ENCODE measurements at places on chromosomes 1 and 21. TPM values are rescaled to one million over a fixed set of nuclear protein-coding genes. Genes with fewer than 3 reads are reported as not detected.
A peak's percentile ranks its signal among the peaks of the same experiment; 100 is the strongest.

Gene OSCP1
- 5.7 TPM for total RNA-seq

Gene USP25
- 103 TPM for total RNA-seq

Gene MMEL1
- not detected for total RNA-seq

Gene KISS1
- total RNA-seq: not detected

Gene LIN28A
- total RNA-seq: not detected

DNA sequence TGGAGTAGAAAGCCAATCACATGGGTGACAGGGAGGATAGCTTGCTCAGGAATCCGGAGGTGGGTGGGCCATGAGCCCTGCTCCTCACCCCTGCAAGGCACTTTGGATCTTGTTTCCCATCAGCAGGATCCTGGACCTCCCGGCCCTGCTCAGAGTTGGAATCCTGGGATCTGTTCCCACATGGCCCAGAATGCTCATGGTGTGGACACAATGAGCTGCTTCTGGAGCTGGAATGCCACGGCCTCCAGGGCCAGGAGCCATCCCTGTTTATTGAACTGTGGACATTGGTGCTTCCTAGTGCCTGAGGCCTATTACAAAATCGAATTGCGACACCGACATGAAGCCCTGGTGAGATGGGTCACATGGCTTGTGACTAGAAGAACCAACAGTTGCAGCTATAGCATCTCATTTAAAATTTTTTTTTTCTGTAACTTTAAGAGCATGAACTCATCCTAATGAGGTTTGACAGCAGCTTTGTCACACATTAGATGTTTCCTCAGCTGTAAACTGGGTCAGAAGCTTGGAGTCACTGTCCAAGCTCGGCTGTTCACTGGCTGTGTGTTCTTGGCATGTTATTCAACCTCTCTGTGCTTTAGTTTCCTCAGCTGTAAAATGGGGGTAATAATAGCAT is 40.4 kb upstream of the GOLT1A start:
- DNase-seq: no peak

DNA sequence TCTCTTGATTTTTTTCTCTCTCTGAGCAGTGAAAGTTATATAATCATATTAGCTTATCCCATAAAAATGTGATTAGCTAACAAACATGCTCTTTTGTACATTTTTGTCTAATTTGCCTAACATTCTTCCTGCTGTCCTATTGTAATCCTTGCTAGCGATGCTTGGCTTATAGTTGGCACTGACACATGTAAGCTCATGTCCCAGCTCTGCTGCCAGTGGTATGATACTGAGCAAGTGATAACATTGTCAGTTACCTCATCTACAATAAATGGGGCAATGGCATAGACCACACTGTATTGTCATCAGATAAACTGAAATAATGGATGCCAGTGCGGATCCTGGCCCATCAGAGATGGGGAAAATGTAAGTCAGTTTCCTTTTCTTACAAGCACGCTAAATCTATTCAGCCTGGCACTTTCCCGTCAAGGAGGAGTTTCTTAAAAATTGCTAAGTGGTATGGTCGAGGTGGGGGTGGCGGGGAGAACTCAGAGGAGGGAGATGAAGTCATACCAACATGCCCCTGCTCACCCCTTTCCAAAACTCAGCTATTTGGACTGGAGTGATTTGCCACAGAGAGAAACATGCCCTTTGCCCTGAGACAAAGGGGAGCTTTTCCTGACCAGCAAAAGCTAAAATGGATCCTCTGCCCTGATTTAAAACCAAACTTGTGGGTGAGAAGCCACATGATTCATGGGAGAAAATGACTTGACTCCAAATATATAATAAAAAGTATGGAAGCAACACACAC is 1.3 kb downstream of the FYB2 start:
- no peak for DNase-seq

DNA sequence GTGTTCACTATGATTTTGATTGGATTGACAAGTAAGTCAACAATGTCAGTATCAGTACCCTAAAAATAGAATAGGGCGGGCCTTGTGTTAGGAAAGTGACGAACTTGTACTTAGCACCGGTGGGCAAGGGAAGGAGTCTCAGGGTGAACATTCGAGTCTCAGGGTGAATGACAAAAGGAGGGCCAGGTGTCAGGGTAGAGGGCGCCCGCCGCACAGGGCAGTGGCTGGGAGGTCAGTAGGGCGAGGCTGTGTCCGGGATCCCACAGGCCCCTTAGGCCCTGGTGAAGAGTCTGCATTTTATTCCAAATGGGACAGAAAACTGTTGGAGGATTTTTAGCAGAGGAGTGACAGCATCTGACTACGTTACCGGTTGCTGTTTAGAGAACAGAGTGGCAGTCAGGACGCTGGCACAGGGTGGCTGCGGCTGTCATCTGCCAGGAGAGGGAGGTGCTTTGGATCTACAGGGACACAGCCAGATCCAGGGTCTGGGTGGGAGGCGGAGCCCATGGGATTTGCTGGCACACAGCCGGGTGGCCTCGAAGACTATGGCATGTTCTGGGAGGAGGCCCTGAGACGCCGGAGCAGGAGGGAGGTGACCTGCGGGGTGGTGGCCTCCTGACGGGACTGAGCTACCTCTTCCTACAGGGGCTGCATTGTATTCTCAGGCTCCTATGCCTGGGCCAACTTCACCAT is 11.0 kb downstream of the AGTRAP start:
- DNase-seq: no peak

- no peak for DNase-seq
Observed at GRCh38 chr1:150256198-150256553, 1.4 kb upstream of the CA14 start.

GRCh38 chr1:210783925-210784324 is 350.0 kb downstream of the KCNH1 start:
- DNase-seq: no peak

- DNase-seq: no peak
Observed at GRCh38 chr1:222794656-222795474, 20.0 kb upstream of the DISP1 start.

- DNase-seq: no peak
Observed at GRCh38 chr1:3192361-3192760, 123.4 kb downstream of the PRDM16 start.

- no peak for DNase-seq
Observed at GRCh38 chr1:41682845-41683625, 198.6 kb upstream of the EDN2 start.

DNA sequence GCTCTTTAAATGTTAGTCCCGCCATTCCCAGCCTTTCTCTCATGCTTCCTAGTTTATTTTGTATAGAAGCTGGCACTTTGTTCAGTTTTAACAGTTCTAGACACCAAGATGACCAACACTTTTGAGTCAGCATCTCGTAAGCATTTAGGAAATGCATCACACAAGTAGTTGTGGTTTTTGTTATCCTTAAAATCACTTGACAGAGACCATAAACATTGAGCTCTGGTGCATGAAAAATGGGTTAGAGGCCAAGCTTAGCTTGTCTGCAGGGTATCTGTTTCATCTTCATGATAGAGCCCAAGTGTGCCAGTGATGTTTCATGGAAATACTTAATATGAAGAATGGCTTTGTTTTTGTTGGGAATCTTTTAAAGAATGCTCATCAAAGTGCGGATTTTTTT is 159.7 kb downstream of the DISP1 start:
- peak; percentile 64 for DNase-seq

DNA sequence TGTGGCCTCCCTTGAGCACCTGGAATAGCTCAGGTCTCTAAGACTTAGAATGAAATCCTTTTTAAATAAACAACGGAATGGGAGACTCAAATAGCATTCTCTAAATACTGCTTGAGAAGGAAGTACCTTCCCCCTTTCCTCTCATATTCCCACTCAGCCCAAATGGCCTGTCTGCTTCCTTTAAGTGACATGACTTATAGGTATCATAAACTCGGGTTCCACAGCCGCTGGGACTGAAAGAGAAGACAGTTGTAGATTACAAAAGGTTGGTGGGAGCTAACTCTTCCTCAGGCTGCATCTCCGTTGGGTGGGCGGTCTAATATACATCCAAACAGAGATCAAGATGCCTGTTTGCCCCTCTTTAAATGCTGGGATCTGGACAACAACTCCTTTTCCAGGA is 1.2 kb upstream of the HMCN1 start:
- no peak for DNase-seq

DNA sequence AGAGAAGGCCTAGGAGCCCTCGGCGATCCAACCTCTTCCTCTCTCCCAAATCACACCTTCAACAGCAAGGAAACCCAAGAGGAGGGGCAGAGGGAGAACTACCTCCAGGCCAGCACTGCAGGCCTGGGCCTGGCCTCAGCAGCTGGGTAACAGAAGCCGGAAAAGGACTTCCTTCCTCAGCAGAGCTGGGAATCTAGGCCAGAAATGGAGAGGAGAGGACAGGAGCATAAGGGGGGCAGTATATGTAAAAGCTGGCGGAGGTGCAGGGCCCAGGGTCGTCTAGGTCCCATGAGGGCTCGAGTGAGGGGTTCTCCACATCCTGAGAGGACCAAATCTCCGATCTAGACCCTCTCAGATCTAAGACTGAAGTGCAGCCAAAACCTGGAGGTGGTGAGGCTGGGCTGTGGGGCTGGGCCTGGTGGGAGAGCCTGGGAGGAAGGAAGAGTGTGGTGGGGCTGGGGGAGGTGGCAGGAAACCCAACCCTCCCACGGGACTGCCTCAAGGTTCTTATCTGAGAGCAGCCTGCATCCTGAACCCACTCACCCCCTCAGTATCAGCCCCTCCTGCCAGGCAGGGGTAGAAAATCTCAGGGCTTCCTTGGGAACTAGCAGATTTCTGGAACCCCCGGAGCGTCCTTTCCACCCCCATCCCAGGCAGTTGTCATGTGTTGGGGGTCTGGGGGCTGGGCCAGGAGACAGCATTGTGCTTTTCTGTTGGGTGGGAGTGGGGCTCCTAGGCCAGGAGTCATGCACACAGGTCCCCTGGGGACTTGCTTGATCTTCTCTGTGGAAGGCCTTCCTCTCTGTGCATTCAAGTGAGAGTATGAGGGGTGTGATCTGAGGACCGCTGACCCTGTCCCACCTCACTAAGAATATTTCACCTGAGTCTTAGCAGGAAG is 33.0 kb downstream of the PIK3C2B start:
- no peak for DNase-seq

DNA sequence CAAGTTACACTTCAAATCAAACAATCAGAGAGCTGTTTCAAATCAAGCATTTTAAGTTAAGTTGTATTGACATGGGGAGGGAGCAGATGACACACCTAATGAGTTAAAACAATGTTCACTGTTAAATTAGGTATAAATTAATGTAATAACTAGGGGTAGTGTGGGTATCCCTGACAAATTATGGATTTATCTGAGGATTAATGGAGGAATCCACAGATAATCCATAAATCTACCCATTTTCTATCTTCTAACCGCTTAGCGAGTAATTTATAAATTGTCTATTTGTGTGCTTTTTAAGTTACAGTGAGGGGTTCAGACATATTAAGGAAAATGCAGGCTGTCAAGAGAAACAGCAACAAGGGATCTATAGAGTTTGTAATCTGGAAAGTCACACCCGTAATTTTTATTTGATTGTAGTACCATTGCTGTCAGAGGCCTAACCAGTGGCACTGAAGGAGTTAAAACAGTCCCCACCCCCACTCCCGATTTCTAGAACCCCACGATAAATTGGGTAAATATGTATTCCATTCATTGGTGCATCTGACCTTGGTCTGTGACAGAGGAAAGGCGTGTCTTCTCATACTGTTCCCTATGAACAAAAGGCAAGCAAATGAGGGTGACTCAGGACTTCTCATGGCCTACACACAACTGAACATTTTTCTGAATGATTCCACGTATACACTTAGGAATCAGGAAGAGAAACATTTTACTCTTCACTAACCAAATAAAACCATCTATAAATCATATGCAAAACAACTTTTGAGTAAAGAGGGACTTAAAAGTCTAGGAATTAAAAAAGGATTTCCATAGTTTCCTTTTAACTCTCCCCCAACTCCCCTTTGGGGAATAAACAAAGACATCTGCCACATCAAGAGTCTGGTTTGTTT is 7.4 kb downstream of the IRF2BP2 start:
- DNase-seq: peak; percentile 82

DNA sequence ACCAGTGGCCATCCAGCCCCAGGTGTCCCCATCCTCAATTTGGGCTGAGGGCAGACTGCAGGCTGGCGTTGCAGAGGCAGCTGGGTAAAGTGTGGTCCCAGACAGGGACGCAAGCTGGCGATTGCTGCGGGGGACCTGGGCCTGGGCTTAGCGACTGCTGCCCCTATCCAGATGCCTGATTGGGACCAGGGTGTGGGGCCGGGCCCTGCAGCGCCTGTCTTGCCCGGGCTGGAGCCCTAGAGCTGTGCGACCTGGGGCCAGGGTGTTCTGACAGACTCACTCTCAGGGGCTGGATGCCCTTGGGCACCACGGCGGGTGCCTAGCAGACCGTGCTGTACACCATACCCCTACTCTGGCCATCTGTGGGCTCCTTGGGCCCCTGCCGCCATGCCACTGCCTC is 16.2 kb upstream of the FAAP20 start:
- no peak for DNase-seq

GRCh38 chr21:33386222-33386784 is 16.9 kb upstream of the IFNGR2 start:
- no peak for DNase-seq

Measured in tongue (tissue), 3 donors.